IMR-90 (cell line): ENCODE measurements at places on chromosomes 16 and 17. TPM values are rescaled to one million over a fixed set of nuclear protein-coding genes. Genes with fewer than 3 reads are reported as not detected.

DNA sequence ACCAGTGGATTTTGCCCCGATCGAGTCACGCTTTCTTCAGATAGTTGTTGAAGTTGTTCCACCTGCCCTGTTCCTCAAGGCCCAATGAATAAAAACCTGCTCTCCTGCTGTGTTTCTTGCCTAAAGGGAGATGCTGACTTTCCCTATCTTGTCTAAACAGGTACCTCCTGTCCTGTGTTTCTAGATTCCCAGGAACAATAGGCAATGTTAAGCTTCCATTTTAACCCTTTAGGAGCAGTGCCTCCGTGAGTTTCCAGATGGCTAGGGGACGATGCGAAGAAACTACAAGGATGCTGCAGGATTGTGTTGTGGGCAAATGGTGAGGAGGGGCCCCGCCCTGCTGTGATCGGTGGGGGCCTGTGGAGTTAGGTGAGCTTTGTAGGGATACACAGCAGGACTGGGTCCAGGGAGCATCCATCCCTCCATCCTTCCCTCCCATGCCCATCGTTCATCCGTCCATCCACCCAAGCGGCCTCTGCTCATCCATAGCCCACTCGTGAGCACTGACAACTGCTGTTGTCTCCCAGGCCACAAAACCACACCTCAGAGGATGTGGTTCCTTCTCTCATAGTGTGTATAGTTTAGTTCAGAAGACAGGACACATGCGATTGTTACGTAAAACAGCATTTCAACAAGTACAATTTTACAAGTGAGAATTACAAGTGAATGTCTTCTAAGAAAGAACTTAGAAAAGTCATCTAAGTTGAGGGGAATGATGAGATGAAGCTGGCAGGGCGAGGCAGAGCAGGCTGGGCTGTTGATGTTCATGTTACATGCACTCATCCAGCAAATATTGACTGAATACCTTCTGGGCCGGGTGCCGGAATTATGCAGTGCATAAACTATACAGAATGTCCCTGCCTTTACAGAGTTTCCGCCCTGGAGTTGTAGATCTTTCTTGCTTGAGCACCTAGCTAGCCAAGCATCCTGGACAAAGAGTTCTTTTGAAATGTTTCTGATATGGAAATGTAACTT lies 5.2 kb downstream of the ARSG start:
- H3K4me3 ChIP-seq = no peak overlapping the region
- DNase-seq = no peak
- H3K36me3 ChIP-seq = no peaks in the 10 kb centered on the region
- peaks cover 12% of the 10 kb centered on the region for H3K27me3 ChIP-seq
- H3K4me1 ChIP-seq = peaks cover 5% of the 10 kb centered on the region

GRCh38 chr16:66188917-66189725 lies 177.4 kb upstream of the CDH5 start:
- H3K27ac ChIP-seq = peak overlapping the region; percentile 99
- H3K4me1 ChIP-seq = peaks cover 17% of the 10 kb centered on the region
- no peaks in the 10 kb centered on the region for H3K36me3 ChIP-seq
- H3K4me3 ChIP-seq = no peak overlapping the region
- H3K27me3 ChIP-seq = peaks cover 3% of the 10 kb centered on the region; the same call in 1 of the 2 replicates
- peak; percentile 74 for DNase-seq

GRCh38 chr17:44820631-44821212 lies 9.4 kb downstream of the GJC1 start:
- H3K4me1 ChIP-seq = peaks cover 11% of the 10 kb centered on the region; the same call in 1 of the 2 replicates
- no peak overlapping the region for H3K4me3 ChIP-seq
- no peaks in the 10 kb centered on the region; the same call in 1 of the 2 replicates for H3K36me3 ChIP-seq
- DNase-seq = peak; percentile 91
- H3K27ac ChIP-seq = no peak overlapping the region

GRCh38 chr16:27465483-27465879 lies 63.5 kb downstream of the IL21R start:
- H3K36me3 ChIP-seq = peaks cover 87% of the 10 kb centered on the region
- DNase-seq = no peak
- peaks cover 5% of the 10 kb centered on the region for H3K4me1 ChIP-seq
- H3K4me3 ChIP-seq = no peak overlapping the region
- H3K27me3 ChIP-seq = no peaks in the 10 kb centered on the region

GRCh38 chr17:76417499-76418143 lies 33.2 kb downstream of the SPHK1 start:
- H3K36me3 ChIP-seq = peaks cover 9% of the 10 kb centered on the region; the same call in 1 of the 2 replicates
- no peak overlapping the region for H3K27ac ChIP-seq
- no peak overlapping the region for H3K4me3 ChIP-seq
- no peaks in the 10 kb centered on the region for H3K27me3 ChIP-seq
- DNase-seq = no peak

- DNase-seq = no peak
- no peak overlapping the region for H3K4me3 ChIP-seq
- H3K4me1 ChIP-seq = no peaks in the 10 kb centered on the region; the same call in 1 of the 2 replicates
- peaks cover 3% of the 10 kb centered on the region; the same call in 1 of the 2 replicates for H3K36me3 ChIP-seq
Measured at GRCh38 chr16:53900667-53901066, 196.7 kb downstream of the FTO start.

- no peak for DNase-seq
- no peaks in the 10 kb centered on the region for H3K4me1 ChIP-seq
- H3K36me3 ChIP-seq = no peaks in the 10 kb centered on the region
- H3K27ac ChIP-seq = no peak overlapping the region
- H3K4me3 ChIP-seq = no peak overlapping the region
Measured at GRCh38 chr16:20372701-20373100, 20.2 kb upstream of the UMOD start.

- H3K36me3 ChIP-seq = no peaks in the 10 kb centered on the region
- DNase-seq = no peak
- peaks cover 42% of the 10 kb centered on the region for H3K4me1 ChIP-seq
- H3K4me3 ChIP-seq = no peak overlapping the region
- no peaks in the 10 kb centered on the region for H3K27me3 ChIP-seq
Measured at GRCh38 chr17:76440751-76441362, 12.1 kb downstream of the UBE2O start.

DNA sequence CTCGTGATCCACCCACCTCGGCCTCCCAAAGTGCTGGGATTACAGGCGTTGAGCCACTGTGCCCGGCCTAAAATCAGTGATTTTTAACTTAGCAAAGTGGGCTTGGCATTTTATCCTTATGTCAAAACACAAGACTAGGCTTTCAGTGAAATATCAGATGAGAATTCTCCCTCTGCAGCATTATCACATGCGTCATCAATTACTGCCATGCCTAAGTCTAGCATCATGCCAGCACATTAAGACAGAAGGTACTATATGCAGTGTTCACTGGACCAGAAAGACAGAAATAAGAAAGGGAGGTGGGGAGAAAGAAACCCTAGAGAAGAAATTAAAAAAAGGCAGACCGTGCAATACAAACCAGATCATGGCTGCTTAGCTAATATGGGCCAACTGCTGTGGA lies 29.8 kb downstream of the GPATCH8 start:
- H3K27me3 ChIP-seq = no peaks in the 10 kb centered on the region
- H3K4me3 ChIP-seq = no peak overlapping the region
- H3K4me1 ChIP-seq = peaks cover 2% of the 10 kb centered on the region; the same call in 1 of the 2 replicates
- no peak for DNase-seq
- peaks cover 2% of the 10 kb centered on the region; the same call in 1 of the 2 replicates for H3K36me3 ChIP-seq
- H3K27ac ChIP-seq = no peak overlapping the region

DNA sequence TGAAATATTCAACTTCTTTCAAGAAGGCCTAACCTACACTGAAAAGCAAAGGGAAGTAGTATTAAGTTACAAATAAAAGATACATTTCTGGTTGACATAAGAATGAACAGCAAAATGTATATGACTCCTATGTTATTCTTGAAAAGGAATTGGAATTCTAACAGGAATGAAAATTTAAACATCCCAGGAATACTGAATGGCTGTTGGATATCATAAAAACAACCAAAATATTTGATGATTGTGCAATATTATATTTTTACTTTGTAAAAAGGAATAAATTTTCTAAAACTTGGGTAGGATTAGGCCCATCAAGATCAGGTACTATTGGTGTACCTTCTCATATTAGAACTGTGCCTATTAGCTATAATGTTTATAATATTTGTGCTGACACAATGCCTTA lies 50.0 kb downstream of the CYB5B start:
- H3K27me3 ChIP-seq = no peaks in the 10 kb centered on the region
- H3K27ac ChIP-seq = peak overlapping the region; percentile 99; the same call in 1 of the 2 replicates
- no peak overlapping the region for H3K4me3 ChIP-seq
- H3K36me3 ChIP-seq = 0 out of 2 replicates have a peak, but pooled peaks cover 2% of the 10 kb centered on the region

DNA sequence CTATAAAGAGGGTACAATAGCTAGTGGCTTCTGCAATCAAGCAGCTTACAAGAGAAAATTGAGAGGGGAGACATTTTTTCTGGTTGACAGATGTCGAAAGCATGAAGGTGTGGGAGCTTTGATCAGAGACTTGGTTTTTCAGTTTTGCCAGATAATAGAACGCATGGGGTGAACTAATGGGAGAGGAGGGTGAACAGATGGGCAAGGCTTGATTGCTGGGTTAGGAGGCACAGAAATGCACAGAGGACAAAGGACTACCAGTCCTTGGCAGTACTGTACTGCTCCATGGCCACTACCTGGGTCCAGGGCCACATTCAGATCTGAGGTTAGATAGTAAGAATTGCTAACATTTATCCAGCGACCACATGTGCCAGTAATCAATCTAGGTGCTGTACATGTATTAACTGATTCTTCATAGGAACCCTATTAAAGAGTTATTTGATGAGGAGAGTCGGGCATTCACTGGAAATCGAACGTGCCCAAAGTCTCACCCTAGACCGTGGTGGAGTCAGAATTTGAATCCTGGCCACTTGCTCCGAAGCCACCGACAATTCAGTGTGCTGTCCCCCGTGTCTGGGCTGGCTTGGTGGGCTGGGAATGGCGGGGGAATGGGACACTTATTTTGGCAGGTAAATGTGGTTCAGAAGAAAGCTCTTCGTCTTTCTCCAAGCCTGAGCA lies 873 bp upstream of the KSR1 start:
- H3K27ac ChIP-seq = peak overlapping the region; percentile 4; the same call in 1 of the 2 replicates
- no peak for DNase-seq
- no peak overlapping the region for H3K4me3 ChIP-seq

DNA sequence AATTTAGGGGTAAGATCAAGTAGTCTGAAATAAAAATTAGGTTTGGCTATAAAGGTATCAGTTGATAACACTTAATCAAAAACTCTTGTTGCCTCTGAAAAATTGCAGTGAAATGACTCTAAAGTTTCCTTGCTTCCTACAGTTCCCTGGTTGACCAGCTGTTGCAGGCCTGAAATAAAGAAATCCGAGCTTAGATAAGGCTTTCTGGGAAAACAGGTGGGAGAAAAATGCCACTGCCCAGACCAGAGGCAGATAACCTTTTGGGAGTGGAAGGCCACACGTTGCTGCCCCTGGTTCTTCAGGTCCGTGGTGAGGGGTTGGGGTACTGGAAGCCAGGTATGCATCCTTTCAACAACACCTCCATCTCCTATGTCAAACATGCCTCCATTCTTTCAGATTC lies 111.3 kb downstream of the HS3ST3A1 start:
- no peak overlapping the region for H3K27ac ChIP-seq
- no peaks in the 10 kb centered on the region for H3K36me3 ChIP-seq
- no peak overlapping the region for H3K4me3 ChIP-seq
- no peaks in the 10 kb centered on the region for H3K27me3 ChIP-seq
- no peak for DNase-seq
- 0 out of 2 replicates have a peak, but pooled peaks cover 2% of the 10 kb centered on the region for H3K4me1 ChIP-seq

GRCh38 chr17:48767263-48767774 lies 38.8 kb upstream of the HOXB13 start:
- no peaks in the 10 kb centered on the region for H3K4me1 ChIP-seq
- no peak overlapping the region for H3K4me3 ChIP-seq
- no peak overlapping the region for H3K27ac ChIP-seq
- peaks cover 78% of the 10 kb centered on the region for H3K27me3 ChIP-seq
- DNase-seq = no peak

GRCh38 chr17:77247609-77248008 lies 106.8 kb downstream of the SEC14L1 start:
- no peaks in the 10 kb centered on the region for H3K36me3 ChIP-seq
- H3K27me3 ChIP-seq = no peaks in the 10 kb centered on the region
- H3K27ac ChIP-seq = no peak overlapping the region
- peaks cover 6% of the 10 kb centered on the region for H3K4me1 ChIP-seq
- no peak for DNase-seq

GRCh38 chr17:72516772-72517399 lies 396.1 kb downstream of the SOX9 start:
- DNase-seq = no peak
- H3K27ac ChIP-seq = no peak overlapping the region
- H3K4me3 ChIP-seq = no peak overlapping the region
- H3K36me3 ChIP-seq = no peaks in the 10 kb centered on the region
- H3K4me1 ChIP-seq = peaks cover 19% of the 10 kb centered on the region

- no peaks in the 10 kb centered on the region for H3K36me3 ChIP-seq
- no peaks in the 10 kb centered on the region for H3K4me1 ChIP-seq
- H3K27me3 ChIP-seq = peaks cover 79% of the 10 kb centered on the region
- DNase-seq = no peak
Measured at GRCh38 chr17:8068736-8069586, 18.6 kb downstream of the ALOX12B start.

DNA sequence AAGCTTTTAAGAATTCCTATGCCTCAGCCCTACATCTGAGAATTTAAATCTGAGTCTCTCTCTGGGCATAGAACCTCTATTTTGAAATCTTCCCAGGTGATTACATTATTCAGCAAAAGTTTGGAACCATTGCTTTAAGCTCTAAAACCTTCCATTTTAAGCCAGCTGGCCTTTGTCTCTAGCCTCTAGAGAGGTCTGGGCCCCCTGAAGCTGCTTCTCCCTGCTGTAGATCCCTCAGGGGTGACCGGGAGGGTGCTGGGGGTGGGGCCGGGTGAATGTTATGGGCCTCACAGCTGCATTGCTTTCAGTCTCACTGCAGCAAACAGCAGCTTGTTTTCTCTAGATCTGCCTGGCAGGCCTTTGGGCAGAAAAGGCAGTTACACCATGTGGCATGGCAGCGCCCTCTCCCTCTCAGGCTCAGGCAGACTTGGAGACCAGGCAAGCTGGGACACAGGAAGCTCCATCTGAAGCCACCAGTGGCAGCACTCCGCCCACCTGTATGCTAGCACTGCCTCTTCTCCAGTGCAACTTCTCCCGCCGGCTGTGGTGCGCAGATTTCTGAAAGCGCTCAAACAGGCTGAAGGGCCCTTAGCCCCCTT lies 66.3 kb downstream of the MPRIP start:
- H3K27ac ChIP-seq = peak overlapping the region; percentile 35; the same call in 1 of the 2 replicates
- H3K36me3 ChIP-seq = peaks cover 2% of the 10 kb centered on the region; the same call in 1 of the 2 replicates
- no peak overlapping the region for H3K4me3 ChIP-seq
- peaks cover 31% of the 10 kb centered on the region for H3K4me1 ChIP-seq
- no peaks in the 10 kb centered on the region for H3K27me3 ChIP-seq
- no peak for DNase-seq

- H3K27ac ChIP-seq = no peak overlapping the region
- no peak for DNase-seq
- H3K27me3 ChIP-seq = peaks cover 8% of the 10 kb centered on the region; the same call in 1 of the 2 replicates
- H3K4me3 ChIP-seq = no peak overlapping the region
- H3K4me1 ChIP-seq = no peaks in the 10 kb centered on the region
Measured at GRCh38 chr16:12896562-12896961, 4.8 kb upstream of the SHISA9 start.

TBC1D28 gene
- total RNA-seq = not detected in 2 replicates

TAT gene
- not detected in 2 replicates for total RNA-seq

SRCIN1 gene
- total RNA-seq = not detected in 2 replicates

BEAN1 gene
- not detected in 2 replicates for total RNA-seq

CDC6 gene
- total RNA-seq = 25.6 and 27.8 TPM in 2 replicates

TOM1L1 gene
- total RNA-seq = 17.2 and 20.1 TPM in 2 replicates

ALOX12 gene
- total RNA-seq = not detected in 2 replicates

MEIOB gene
- under 0.01 TPM in 1 of 2 replicates, not detected in the other for total RNA-seq

CISD3 gene
- 1.3 and 1.4 TPM in 2 replicates for total RNA-seq

KRTAP4-8 gene
- not detected in 2 replicates for total RNA-seq

TSPAN10 gene
- total RNA-seq = 1.1 and 1.4 TPM in 2 replicates
